Activated CD8-positive, alpha-beta memory T cell treated with anti-CD3 and anti-CD28 coated beads for 4 hours (primary cell): ENCODE measurements at places on chromosomes 7 and 10.

DNA sequence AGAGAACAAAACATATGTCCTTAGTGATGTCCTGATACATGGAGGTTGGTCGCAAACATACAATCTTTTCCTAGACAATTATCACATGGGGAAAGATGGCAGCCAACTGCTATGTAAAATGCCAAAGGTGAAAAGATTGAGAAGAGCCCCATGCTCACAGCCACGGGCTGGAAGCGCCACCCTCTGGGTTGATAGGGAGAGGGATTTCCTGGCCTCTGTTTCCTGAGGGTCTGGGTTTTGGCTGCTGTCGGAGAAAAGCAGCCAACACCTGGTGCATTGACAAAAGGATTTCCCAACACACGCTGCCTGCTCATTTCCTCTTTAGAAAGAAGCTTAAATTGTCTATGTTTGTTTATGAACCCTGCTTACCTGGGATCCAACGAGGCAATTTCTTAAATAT lies 43.8 kb downstream of the ITIH5 start:
- DNase-seq, result no peak

DNA sequence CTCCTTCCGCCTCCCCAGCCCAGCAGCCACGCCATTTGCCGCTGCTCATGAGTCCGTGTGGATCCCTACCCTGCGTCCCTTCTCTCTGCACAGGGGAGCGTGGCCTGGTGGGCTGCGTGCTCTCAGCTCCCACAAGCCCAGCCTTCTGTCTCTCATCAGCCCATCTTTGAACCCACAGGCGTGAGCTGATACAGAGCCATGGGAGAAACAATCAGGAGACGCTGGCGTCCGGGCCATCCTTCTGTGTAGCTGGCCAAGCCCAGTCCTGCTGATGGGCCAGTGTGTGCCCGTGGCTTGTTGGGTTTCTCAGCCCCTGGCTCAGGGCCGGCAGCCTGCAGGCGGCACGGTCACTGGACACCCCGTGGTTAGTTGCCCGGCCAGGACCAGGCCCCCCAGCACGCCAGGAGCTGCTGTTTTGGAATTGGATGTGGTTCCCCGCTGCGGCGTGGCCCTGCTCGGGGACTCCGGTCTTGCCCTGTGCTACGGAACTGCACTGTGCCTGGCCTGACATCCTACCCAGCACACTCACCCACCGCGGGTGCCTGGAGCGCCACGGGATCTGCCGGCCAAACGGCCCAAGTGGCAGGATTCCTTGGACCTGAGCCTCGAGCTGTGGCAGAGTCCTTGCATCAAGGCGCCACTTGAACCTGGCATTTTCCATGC lies 88.9 kb downstream of the ELFN1 start:
- DNase-seq, result no peak

DNA sequence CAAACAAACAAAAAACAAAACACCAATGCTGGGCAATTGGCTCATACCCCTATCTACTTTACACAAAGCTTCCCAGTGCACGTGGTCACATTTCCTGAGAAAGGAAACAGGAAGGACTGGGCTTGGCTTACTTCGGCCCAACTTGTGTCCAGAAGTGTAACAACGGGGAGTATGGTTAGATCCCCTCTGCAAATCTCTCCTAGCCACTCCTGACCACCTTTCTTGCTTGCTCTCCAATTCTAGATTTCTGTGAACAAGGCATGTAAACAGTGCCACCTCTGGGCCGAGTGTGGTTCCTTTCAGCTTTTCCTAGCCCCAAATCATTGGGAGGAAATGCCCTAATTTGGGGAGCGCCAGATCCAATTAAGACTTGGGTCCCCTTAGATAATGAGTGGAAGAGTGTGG lies 21.0 kb upstream of the FRAT2 start:
- no peak for DNase-seq

- no peak for DNase-seq
Observed at GRCh38 chr7:50614721-50615518, 49.7 kb upstream of the DDC start.

DNA sequence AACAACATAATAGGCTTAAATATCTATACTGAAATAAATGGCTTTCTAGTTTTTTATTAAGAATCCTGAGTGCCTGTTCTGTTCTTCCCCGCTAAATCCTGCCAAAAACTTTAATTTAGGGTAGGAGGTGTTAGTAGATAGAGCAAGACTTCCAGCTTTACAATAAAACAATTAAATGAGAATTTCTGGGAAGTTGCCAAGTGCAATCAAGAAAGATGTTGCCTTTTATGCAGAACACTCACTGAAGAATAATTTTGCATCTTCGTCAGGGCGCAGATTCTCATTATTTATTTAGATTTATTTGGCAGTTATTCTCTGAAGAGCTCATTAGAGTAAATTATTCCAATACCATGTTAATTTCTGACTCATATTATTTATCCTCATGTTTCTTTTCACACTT lies 103.2 kb upstream of the GPR141 start:
- DNase-seq, result no peak

- no peak for DNase-seq
Observed at GRCh38 chr10:127569210-127569609, 20.1 kb downstream of the NPS start.

GRCh38 chr10:58293989-58294388 lies 25.0 kb downstream of the CISD1 start:
- DNase-seq, result no peak

GRCh38 chr10:89373916-89374711 lies 3.7 kb upstream of the IFIT1B start:
- no peak for DNase-seq
